T-helper 9 cell (primary cell): ENCODE measurements at places on chromosomes 11 and 22.

DNA sequence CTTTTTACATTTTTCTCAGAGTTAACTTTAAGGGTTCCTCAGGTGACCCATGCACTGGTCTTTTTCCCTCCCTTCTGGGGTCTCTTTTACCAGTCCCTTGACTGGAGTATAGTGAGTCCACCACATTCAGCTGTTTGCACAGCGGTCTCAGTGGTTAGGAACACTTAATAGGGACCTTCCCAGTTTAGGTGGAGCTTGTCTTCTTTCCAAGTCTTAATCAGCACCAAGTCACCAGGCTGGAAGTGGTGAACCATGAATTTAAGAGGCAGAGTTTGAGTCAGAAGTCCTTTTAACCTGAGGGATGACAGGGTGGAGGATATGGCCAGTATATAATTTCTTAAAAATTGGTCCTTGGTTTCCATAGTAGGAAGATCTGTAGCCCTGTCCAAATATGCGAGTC lies 349.7 kb upstream of the MPPED2 start:
- no peak for DNase-seq

- no peak for DNase-seq
Measured at GRCh38 chr11:78351979-78352841, 65.4 kb downstream of the GAB2 start.

DNA sequence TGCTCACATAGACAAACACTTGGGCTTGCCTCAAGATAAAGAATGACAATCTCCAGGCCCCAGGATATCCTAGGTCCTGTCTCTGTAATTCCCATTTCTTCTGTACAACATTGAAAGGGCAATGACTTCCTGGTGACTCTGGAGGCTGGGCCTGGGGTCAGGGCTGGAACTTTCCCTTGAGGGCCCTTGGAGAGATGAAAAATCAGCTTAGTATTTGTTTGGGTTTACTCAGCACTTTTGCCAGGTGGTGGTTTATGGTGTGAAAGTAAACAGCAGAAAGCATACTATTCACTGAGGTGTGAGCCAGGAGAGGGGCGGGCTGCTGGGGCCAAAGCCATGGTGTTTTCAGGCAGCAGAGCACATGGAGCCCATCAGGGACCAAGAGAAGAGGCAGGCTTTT lies 214.7 kb upstream of the NARS2 start:
- DNase-seq = no peak

DNA sequence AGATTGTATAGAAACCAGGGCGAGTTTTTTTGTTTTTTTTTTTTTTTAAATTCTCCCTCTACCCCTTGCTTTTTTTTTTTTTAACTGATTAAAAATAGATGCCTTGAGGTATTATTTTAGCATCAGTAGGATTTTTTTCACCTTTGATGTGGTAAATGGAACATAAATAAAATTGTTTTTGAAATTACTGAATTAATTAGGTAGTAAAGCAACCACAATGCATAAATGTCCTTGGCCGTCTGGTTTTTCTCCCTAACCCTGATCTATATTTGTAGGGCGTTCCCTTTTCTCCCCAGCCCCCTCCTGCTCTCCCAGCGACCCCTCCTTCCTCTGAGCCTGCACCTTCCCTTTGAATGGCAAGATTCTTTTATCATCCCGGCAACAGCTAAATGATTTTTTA lies 107.8 kb downstream of the ZBTB16 start:
- no peak for DNase-seq

- DNase-seq = no peak
Measured at GRCh38 chr22:44524806-44525205, 26.8 kb upstream of the RTL6 start.

DNA sequence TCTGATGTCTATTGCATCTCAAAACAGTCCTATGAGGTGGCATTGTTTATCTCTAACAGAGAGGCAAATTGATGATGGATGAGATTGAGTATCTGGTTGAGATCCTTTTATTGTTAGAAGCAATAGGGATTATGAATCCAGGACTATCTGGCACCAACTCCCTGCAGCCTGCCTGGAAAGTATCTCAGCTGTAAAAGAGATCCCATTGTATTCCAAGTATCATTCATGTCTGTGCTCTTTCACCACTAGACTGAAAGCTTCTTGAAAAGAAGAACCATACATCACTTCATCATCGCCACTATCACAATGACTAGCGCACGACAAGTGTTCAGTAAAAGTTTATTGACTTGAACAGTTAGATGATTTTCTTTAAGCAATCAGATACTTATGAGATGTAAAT lies 41.9 kb upstream of the PCF11 start:
- no peak for DNase-seq

GRCh38 chr11:120634706-120635105 lies 123.2 kb downstream of the GRIK4 start:
- no peak for DNase-seq

DNA sequence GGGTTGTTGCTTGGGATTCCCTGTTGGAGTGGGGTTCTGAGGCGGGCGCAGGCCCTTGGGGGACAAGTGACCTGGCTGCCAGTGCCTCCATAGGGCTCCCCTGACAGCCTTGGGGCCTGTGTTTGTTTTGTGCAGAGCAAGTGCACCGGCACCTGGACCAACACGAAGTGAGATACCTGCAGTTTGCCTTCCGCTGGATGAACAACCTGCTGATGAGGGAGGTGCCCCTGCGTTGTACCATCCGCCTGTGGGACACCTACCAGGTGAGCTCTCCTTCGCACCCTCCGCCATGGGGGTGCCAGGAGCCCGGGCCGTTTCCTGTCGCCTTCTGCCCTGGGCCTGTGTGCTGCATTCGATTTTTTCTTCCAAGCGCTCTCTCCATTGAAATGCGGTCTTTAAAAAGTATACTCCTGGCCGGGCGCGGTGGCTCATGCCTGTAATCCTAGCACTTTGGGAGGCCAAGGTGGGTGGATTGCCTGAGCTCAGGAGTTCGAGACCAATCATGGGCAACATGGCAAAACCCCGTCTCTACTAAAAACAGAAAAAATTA lies 274.6 kb downstream of the TBC1D22A start:
- no peak for DNase-seq

GRCh38 chr11:128431931-128432330 lies 155.4 kb downstream of the ETS1 start:
- DNase-seq = no peak

GRCh38 chr11:97794876-97795275 lies 1225.9 kb upstream of the CNTN5 start:
- DNase-seq = no peak
